ENCODE measurements at places on chromosomes 2 and 18.

GRCh38 chr2:8693157-8693821, 11.4 kb downstream of the ID2 start:
- ATAC-seq, result peak; percentile 48

DNA sequence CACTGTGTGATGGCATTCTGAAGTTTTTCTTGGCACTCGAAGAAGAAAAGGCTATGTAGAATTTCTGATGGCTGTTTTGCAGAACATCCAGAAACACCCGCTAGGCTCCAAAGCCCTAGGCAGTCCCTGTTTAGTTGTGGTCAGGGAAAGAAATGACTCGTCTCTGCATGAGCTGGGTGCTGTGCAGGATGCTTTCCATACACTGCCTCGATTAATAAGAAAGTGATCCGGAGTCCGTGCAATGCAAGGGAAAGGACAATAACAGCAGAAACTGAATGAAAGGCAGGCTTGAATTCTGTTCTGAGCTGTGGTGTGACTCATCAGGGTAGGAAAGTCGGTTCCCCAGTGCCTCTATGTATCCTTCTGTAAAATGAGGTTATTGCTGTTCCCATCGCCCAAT, 18.7 kb downstream of the MAPRE3 start:
- no peak for ATAC-seq

GRCh38 chr2:57408587-57408986, 638.0 kb upstream of the VRK2 start:
- ATAC-seq, result no peak

GRCh38 chr2:163768881-163769695, 33.3 kb upstream of the FIGN start:
- ATAC-seq, result no peak

DNA sequence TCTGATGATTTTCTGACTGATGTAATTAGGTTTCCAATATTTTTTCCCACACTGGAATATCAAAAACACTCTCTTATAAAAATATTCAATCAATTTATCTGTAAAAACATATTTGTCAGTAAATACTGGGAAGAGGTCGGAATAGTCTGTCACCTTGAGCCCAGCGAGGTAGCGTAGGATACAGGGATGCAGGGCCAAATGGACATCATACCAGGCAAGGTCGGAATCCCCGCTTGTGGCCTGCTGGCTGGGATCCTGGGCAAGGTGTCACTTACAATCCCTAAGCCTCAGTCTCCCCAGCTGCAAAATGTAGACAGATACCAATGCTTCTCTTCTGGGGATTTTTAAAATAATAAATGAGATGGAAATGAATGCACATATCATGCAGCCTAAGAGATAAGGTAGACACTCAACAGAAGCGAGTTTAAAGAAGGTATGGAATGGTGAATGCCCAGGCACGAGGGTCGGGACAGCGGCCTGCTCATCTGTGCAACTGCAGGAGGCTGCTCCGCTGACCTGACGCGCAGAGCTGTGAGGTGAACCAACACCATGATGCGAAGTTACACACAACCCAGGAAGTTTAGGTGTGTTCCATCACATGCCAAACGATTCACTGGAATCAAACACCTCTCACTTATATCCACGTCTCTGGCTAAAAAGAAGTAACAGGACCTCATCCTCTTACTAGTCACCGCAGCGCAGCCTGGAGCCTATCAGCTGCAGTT, 98.2 kb downstream of the EIPR1 start:
- ATAC-seq, result no peak

GRCh38 chr2:239726631-239727181, 298.4 kb downstream of the NDUFA10 start:
- no peak for ATAC-seq

DNA sequence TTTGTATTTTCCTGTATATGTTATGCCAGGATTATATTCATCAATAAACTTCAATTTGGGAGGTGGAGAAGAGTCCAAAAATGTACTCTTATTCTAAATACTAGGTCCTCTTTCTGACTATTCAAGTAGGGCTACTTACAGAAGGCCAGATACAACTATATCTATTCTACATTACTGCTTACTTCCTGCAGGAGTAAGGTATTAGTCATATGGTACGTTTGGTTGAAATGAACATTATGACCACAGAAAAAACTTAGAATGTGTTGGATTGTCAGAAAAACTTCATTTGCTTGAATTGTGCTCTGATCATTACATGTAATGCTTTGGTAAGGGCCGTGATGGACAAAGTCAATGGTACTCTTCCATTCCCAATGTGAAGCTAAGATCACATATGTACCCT, 35.0 kb downstream of the STAT4 start:
- no peak for ATAC-seq

GRCh38 chr2:119706221-119706620, 27.2 kb downstream of the TMEM177 start:
- no peak for ATAC-seq

- ATAC-seq, result no peak
These were observed 20.2 kb downstream of the CXCR2 start for GRCh38 chr2:218146056-218146455.

- no peak for ATAC-seq
These were observed 17.3 kb downstream of the PDCD1 start for GRCh38 chr2:241841181-241842066.

GRCh38 chr18:79983793-79984192, 4.6 kb downstream of the TXNL4A start:
- ATAC-seq, result no peak
